ENCODE measurements at places on chromosomes 5 and 9. TPM values are rescaled to one million over a fixed set of nuclear protein-coding genes. Genes with fewer than 3 reads are reported as not detected.

The WNK2 gene
- total RNA-seq: not detected

The C9orf152 gene
- total RNA-seq: 7.9 TPM

The PLAC8L1 gene
- not detected for total RNA-seq

The PELO gene
- total RNA-seq: 11.7 TPM

The EFNA5 gene
- 34.2 TPM for total RNA-seq

The PWWP2A gene
- total RNA-seq: 39.3 TPM

The IL33 gene
- 29.2 TPM for total RNA-seq

The TRPM3 gene
- total RNA-seq: 0.33 TPM

The PLPP1 gene
- total RNA-seq: 237 TPM

The SLC46A2 gene
- not detected for total RNA-seq

The STING1 gene
- total RNA-seq: 39.0 TPM

The MAML1 gene
- 22.4 TPM for total RNA-seq

The N4BP3 gene
- total RNA-seq: 9.8 TPM

All from breast epithelium (tissue), 4 donors.